ENCODE measurements at places on chromosomes 3 and 15.

DNA sequence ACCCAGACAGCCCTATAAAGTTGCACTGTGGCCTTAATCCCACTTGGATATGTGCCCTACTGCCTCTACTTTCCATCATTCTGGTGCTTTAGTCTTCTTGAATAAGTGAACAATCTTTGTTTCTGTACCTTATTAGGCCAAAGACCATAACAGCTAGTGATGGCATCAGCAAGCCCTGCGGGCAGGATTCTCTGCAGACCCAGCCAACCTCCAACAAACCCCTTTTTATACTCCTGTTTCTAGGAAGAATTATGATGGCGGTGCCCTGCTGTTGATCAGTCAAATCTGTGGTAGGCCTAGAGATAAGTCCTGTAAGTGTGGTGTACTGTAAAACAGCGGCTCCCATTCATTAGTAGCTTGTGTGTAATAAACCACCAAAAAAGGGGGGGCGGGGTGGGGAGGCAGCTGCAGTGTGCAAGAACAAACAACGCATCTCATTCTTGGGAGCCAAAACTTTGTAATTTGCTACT lies 40.5 kb downstream of the SOX2 start:
- DNase-seq = no peak

GRCh38 chr3:188617270-188617669 lies 463.3 kb downstream of the LPP start:
- DNase-seq = no peak

GRCh38 chr3:17832016-17832415 lies 89.6 kb upstream of the TBC1D5 start:
- DNase-seq = no peak

- no peak for DNase-seq
Observed at GRCh38 chr3:193895409-193895808, 240.5 kb upstream of the HES1 start.

- no peak for DNase-seq
Observed at GRCh38 chr3:12670365-12671119, 6.6 kb upstream of the RAF1 start.

DNA sequence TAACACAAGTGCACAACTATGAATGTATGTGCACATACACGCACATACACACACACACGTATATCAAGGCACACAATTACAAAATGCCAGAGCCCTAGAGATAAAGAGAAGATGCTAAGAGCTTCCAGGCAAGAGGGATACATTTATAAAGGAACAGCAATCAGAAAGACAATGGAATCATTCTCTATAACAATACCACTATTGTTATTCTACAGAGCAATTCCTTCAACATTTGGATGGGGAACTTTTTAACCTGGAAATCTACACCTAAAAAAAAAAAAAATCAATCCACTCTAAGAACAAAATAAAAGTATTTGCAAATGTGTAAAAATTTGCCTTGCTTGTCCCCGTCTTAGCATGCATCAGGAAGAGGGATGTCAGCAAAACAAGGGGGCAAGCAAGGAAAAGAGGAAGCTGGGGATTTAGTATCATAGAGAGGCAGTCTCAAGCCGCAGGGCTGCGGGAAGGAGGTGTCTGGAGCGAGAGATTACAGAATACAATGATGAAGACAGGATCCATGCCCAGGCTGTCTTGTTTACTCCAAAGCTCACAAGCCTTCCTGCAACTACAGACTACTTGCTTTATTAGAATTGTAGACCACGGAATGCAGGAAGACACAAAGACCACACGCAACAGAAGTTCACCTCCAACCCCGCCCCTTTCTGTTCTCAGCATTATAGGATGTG lies 220.2 kb downstream of the NTRK3 start:
- no peak for DNase-seq

DNA sequence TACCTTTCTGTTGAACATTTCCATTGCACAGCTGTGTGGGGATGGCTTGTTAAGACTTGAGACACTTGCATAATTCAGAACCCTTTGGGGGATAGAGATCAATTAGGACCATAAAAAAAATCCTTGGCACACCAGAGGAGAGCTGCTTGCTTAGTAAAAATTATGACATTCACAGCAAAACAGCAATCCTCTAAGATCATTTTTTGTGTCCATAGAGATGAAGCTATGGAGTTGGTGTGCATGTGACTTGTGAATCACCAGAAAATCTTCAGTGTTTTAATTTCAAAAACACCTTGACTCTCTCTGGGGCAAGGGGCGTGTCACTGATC lies 7.7 kb downstream of the COL8A1 start:
- DNase-seq = no peak

All from fibroblast of skin of left biceps (primary cell).